ENCODE measurements at places on chromosomes 5 and 9.
A peak's percentile ranks its signal among the peaks of the same experiment; 100 is the strongest.

DNA sequence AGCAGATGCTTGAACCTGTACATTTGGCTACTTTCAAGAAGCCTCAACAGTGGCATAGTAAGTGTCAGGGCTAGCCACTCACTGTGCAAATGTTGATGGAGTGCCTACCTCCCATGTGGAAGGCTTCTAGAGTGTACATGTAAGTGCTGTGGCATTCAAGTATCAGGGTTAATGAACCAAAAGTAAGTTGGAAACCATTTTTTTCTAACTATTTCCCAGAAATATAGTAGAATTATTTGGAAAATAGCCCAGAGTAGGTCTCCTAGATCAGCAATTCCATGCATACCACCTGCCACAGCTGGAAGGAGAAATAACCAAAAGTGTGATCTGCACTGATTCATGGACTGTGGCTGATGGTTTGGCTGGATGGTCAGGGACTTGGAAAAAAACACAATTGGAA lies 53.3 kb downstream of the FOXD1 start:
- no peak for DNase-seq

- DNase-seq: no peak
These were observed 56.6 kb downstream of the ELAVL2 start for GRCh38 chr9:23769307-23769935.

DNA sequence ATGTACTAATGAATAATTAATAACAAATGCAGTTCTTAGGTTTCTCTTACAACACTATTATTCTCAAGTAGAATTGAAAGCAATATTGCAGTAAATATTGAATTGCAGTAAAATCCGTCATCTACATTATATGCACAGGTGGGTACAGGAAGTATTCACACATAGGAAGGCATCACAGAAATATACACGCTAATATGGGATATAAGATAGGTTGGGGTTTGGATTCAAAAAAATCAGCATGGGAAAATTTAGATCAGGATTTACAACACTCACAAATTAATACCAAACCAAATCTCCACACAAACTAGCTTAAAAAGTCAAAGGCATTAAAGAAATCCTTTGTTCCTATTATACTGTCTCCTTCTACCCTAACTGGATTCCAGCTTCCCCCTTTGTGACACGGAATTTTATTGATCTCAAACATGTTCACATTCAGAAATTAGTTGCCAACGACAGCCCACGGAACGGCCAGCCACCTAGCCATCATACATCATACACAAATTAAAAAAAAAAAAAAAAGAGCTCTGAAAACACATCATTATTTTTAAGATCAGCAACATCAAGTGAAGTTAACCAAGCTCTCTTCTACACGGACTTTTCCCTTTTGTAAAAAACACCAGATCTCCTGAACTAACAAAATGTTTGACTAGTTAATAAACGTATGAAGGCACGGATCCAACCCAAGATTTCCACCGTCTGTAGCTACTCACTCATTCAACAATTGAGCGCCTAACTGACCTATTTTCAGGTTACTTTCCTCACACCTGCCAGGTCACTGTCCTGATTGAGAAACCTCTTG lies 2.2 kb downstream of the NR6A1 start:
- DNase-seq: no peak

- DNase-seq: no peak
These were observed 346.9 kb downstream of the CDH9 start for GRCh38 chr5:26691486-26691885.

- DNase-seq: no peak
These were observed 229.0 kb downstream of the ELAVL2 start for GRCh38 chr9:23596913-23597634.

- no peak for DNase-seq
These were observed 188.9 kb downstream of the SPOCK1 start for GRCh38 chr5:137310051-137310730.

- no peak for DNase-seq
These were observed 59.7 kb downstream of the GNA14 start for GRCh38 chr9:77588271-77588937.

GRCh38 chr5:82674671-82675070 lies 396.5 kb upstream of the RPS23 start:
- DNase-seq: no peak

DNA sequence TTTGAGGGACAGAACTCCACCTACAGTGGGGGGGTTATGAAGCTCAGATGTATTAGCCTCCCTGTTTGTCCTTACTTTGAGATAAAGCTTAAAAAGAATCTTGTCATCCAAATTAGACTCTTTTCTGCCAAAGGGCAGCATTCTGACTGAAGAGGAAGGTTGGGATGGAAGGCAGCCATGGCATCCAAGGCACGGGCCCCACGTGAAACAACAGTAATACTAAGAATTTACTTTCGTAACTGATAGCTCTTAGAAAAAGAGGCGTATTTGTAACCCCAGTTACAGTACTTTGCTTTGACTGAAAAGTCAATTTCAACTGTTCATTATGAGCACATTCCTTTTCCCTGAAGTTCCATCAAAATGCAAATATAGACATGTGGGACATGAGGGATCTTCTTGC lies 168.5 kb downstream of the ARRDC3 start:
- DNase-seq: no peak

DNA sequence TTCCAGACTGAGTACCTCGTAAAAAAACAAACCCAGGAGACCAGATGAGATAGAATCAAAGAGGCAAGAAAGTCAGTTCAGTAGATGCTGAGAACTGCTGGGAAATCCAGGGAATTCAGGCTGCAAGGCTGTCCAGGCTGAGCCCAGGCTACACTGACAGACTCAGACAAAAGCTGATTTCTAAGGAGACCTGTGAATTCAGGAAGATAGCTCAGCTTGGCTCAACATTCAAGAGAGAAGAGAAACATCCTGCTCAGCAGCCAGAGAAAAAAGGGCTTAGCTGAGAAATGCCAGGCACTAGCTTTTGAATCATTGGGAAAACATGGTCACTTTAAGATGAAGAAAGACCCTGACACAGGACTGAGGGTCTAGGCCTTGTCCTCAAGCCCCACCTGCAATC lies 118.2 kb upstream of the SLC44A1 start:
- no peak for DNase-seq

GRCh38 chr5:132826424-132827082 lies 3.9 kb downstream of the SHROOM1 start:
- DNase-seq: no peak

DNA sequence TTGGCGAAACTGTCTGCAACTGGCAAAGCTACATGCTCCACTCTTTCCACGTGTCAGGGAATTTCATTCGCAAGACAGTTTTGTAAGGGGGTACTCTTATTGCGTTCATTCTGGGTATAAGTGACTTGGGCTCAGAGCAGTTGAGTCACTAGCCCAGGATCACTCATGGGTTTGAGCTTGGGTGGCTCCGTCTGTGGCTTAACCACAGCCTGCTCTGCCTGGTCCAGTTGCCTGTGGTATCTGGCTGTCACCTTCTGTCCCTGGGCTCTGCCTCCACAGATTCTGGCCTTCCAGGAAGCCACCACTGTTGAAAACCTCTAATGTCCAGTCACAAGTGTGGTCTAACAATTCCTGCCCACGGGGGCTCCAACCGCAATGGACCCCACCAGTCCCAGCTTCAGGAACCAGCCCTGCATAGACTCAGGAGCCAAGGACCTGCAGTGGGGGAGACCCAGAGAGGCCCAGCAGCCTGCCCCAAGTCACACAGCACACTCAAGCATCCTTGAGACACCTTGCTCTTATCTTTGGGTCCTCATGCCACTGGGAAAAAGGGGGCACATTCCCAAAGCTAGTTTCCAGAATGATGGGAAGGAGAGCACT lies 10.4 kb downstream of the KIF12 start:
- no peak for DNase-seq

- peak; percentile 47 for DNase-seq
These were observed 118.8 kb downstream of the WNK2 start for GRCh38 chr9:93302586-93303257.

GRCh38 chr5:181149806-181150733 lies 2.7 kb downstream of the OR2V2 start:
- no peak for DNase-seq

DNA sequence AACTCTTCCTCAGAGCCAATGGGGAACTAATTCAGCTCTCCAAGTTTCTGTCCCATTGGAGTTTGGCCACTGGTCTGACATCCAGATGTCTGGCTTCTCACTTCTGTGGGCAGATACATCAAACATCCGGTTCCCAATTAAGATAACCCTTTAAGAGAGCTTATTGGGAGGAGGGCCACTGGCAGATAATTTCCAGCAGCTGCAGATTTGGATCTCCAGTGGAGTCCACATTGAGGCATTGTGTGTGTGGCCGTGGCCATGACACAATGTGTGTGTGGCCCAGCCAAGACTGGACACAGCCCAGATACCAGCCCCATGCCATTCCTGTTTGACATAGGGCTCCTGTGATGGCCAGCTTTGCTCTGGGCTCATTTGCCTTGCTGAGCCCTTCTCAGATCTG lies 110.5 kb upstream of the MAP1B start:
- DNase-seq: no peak

- DNase-seq: no peak
These were observed 210.4 kb upstream of the ELAVL2 start for GRCh38 chr9:24036459-24036858.

All from NCI-H2081 (cell line).